ENCODE measurements at places on chromosomes 16 and 17.

DNA sequence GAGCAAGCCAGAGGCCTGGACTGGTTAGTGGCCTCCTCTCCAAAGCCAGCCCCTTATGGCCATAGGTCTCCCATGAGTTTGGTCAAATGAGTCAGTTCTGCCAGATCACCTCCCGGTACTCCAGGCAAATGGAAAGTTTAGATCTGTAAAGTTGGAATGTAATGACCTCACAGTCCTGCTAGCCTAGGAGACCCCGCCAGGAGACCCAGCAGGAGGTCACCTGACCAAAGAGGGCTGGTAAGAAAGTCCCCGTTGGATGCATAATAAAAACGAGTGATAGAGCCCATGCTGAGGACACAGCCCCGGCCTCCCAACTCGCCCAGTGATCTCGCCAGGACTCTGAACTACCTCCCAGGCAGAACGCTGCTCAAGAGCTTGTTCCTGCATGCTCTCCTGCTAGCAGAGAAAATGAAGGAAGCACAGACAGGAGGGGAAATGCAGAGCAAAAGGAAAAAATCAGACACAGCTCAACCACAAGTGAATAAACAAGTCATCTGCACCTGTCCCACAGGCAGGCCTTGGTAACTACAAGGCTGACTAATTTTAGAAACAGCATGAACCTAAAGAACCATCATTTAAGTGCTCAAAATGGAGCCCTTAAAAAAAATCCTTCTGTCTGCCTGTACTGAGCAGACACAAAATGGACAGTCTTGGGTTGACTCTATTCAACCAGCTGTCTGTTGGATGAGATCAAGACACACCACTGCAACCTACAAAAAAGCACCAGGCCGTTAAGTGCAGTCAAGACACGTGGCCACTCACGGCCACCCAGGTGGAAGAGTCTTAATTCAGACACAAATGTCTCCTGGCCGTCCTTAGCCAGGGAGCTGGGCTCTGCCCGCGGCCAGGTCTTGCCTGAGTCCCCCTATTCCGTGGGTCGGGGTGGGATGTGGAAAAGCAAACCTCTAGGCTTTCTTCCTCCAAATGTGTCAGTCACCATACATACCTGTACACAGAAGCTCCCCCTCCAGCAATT lies 9.2 kb downstream of the CDIP1 start:
- no peak for DNase-seq

- no peak for DNase-seq
Measured at GRCh38 chr17:17926840-17927449, 45.3 kb downstream of the TOM1L2 start.

DNA sequence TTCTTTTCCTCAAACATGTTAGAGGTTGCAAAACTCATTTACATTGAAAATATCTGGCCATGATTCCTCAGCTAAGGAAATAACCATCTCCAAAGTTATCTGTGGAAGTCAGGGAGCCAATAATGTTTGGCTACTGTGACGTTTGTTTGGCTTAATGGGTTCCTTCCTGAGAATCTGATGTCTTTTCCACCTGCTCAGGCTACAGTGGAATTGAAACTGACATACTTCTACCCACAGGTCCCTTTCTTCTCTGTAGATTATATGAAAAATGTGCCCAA lies 221.1 kb upstream of the XYLT1 start:
- DNase-seq = no peak

- no peak for DNase-seq
Measured at GRCh38 chr17:67467500-67468455, 90.7 kb downstream of the PITPNC1 start.

- DNase-seq = no peak
Measured at GRCh38 chr17:64335486-64335885, 55.2 kb downstream of the PECAM1 start.

DNA sequence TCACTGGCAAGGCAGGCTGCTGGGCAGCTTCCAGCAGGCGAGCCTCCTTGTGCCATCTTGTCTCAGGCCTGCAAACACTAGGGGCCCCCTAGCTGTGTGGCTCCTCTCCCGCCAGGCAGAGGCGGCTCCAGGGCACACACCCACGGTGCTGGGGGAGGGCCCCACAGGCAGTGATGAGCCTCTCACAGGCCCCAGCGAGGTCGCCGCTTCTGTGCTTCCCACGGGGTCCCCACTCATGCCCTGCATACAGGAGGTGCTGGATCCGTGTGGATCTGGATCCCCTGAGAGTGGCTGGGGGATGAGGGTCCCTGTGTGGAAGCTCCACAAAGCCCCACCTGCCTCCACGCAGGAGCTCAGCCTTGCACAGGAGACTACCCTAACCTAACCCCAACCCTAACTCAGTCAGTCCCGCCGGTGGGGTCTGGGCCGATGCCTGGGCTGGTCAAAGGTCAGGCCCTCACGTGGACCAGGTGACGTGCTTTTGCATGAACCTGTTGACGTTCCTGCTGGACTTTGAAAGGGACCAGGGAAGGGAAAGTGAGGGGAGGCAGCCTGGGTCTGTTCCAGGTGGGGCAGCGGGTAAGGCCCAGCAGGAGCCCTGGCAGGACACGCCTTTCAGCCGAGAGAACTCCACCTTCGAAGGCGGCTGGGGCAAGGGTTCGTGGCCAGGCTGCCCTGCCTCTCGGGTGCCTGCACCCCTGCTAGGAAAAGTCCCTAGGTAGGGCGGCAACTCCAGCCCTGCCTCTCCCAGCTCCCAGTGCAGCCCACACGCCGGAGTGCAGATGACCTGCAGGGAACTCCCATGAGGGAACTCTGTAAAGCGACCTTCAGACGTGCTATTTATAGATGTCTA lies 5.2 kb downstream of the SECTM1 start:
- DNase-seq = no peak

DNA sequence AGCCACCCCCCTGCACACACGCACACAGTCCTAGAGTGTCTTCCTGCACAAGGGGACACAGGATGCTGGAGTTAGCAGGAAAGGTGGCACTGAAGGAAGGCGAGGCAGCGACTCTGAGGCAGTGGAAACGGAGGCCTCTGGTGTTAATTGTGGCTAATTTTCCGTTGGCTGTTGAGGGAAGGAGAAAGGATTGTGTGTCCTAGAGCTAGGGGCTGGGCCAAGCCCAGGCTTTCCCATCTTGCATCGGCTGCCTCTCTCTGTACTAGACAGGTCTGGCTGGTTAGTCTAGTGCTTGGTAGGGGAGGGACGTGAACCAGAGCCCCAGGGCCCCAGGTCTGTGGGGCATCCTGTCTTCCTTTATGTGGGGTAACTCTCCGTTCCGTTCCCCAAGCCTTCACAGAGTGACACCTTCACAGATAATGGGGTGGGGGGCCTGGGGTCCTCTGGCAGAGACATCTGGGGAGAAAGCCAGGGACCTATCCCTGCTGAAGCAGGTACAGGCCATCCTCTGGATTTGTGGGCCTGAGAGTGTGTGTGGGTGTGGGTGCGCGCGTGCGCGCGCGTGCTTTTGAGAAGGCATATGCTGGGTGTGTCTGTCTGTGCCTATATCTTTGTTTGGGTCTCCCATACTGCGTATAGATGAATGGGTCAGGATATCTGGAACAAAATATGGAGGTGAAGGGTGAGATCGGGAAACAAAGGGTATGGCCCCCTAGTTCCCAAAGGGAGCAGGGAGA lies at the start of gene CHD3:
TSS of gene CHD3 (plus strand) at position 606 of the 737 bp plus-strand sequence. CDS start 212 bp downstream, outside the sequence.
- DNase-seq = no peak

DNA sequence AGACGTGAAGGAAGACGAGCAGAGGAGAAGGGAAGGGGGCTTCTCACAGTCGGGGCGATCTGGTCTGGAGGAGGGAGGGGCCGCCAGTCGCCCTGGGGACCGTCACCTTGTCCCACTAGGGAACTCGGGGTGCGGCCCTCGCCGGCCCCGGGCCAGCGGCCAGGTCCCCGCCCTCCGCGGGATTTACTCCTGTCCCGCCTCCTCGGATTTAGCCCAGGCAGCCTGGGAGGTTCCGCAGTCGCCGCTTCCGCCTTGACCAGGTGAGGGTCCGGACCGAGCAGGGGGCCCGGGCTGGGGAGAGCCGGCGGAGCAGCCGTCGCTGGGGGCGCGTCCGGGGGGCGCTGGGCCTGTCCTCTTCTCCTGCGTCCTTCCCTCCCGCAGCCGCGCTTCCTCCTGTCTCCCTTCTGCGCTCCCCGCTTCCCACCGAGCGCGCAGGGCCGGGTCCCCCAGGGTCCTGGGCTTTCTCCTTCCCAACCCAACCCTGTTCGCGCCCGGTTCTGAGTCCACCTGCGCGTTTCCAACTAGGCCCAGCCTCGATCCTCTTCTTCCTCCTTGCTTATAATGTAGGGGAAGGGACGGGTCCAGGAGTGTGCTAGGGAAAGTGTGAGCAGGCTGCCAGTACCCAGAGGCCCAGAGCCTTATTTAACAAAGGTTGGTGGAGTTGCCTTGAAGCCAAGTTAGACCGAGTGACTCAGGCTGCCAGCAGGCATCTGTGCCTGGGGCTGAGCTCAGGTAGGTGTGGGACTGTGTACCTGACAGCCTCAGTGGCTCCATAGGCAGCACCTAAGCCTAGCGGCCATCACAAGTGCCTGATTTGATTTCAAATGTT lies at the start of gene TNK1:
TSS of gene TNK1 (plus strand) at position 235 of the 829 bp plus-strand sequence. CDS start 1,838 bp downstream, outside the sequence.
- DNase-seq = no peak

DNA sequence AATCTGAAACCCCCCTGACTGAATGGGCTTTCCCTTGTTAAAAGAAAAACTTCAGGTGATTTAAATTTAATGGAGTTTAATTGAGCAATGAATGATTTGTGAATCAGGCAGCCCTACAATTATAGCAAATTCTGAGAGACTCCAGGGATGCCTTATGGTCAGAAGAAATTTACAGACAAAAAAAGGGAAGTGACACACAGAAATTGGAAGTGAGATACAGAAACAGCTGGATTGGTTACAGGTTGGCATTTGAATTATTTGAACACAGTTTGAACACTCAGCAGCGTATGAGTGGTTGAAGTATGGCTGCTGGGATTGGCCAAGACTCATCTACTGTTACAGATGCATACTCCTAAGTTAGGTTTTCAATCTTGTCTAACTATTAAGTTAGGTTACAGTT lies 19.0 kb upstream of the CPHXL start:
- DNase-seq = no peak
